ENCODE measurements at places on chromosomes 2 and 18.

GRCh38 chr2:203209538-203209937 lies 29.3 kb upstream of the CYP20A1 start:
- no peak for DNase-seq

- no peak for DNase-seq
Measured at GRCh38 chr2:5549771-5550170, 142.4 kb upstream of the SOX11 start.

- no peak for DNase-seq
Measured at GRCh38 chr2:218644721-218645120, 14.7 kb downstream of the ZNF142 start.

GRCh38 chr18:39208190-39208589 lies 1642.6 kb upstream of the CELF4 start:
- no peak for DNase-seq

DNA sequence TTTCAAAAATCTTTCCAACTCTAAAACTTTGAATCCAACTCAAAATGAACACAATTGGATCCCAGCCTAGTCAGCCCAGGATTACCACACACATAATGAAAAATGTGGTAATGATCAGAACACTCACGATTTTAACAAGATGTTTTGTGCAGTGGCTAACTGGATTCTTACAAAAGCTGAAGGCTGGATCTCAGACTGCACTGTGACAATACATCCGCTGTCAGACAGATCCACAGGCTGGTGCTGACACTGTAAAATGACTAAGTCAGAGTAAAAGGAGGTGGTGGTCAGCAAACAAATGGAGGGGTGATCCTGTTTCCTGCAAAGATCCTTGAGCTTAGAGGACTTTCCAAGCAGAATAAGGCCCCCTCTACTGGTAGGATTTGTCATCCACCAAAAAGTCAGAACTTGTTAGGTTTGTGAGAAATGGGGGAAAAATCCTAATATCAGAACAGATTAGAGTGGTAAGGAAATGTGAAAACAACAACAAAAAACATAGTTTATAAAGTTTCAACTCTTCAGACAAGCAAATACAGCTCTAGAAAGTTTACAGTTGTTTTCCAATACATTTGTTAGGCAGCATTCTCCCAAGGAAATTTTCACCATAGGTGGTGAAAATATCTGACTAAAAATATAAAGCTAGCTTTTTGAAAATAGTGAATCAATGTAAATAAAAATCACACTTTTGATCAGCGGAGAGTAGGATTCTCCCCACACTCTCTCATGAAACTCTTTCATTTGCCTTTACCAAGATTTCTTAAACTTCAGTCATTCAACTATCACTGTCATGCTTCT lies 211.9 kb downstream of the AGPS start:
- DNase-seq, result no peak

DNA sequence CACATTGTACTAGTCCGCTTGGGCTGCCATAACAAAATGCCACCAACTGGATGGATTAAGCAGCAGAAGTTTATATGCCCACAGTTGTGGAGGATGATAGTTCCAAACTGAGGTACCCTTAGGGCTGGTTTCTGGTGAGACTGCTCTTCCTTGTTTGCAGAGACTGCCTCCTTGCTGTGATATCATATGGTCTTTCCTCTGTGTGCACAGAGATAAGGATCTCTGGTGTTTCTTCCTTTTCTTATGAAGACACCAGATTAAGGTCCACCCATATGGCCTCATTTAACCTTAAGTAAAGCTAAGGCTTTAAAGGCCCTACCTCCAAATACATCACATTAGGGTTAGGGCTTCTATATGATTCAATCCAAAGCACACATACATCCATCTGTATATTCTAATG lies 738.2 kb upstream of the GCFC2 start:
- DNase-seq, result no peak
